ENCODE measurements at places on chromosomes 13 and 19.

DNA sequence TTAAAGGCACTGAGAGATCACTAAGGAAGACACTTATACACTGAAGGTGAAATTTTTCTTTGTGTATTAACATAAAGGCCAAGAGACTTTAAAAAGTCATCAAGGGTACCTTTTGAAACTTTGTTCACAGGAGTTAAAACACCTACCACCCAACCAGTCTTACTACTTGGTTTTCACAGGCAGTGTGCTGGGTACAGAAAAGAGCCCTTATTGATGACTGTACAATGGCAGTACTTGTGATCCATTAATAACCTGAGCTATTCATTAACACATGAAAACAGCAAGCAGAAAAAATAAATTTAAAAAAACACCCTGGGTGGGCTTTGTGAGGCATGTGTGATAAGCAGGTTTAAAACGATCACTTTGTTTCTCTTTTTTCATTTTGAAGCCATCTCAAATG lies 148.9 kb downstream of the TBC1D4 start:
- no peak for DNase-seq

DNA sequence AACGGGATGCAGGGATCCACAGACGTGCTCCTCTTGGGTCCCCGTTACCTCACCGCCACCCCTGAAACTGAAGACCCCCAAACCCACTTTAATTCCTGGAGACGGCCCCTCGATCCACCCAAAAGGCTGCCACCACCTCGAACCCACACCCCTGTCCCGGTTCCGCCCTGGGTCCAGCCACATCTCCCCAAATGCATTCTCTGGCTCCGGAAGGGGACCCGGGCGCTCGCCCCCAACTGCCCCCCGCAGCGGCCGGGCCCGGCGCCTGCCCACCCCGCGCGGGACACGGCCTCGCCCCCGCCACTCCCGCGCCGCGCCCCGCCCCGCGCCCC lies 219 bp upstream of the FSTL3 start:
- DNase-seq, result no peak

GRCh38 chr13:75798353-75799255 lies 162.5 kb downstream of the LMO7 start:
- DNase-seq, result no peak

DNA sequence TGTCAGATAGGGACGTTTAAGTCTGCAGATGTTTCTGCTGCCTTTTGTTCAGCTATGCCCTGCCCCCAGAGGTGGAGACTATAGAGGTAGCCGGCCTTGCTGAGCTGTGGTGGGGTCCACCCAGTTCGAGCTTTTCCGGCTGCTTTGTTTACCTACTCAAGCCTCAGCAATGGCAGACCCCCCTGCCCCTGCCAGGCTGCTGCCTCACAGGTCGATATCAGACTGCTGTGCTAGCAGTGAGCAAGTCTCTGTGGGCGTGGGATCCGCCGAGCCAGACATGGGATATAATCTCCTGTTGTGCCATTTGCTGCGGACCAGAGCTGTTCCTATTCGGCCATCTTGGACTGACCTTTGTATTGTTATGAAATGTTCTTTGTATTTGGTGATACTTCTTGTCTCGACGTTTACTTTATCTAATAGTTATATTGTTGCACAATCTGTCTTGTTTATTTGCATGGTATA lies 46.3 kb downstream of the NBEA start:
- no peak for DNase-seq

GRCh38 chr19:7348587-7349230 lies at the start of gene ARHGEF18:
ARHGEF18 (plus strand) TSS chr19:7348937; CDS start chr19:7362891, 13,954 bp downstream.
- no peak for DNase-seq

DNA sequence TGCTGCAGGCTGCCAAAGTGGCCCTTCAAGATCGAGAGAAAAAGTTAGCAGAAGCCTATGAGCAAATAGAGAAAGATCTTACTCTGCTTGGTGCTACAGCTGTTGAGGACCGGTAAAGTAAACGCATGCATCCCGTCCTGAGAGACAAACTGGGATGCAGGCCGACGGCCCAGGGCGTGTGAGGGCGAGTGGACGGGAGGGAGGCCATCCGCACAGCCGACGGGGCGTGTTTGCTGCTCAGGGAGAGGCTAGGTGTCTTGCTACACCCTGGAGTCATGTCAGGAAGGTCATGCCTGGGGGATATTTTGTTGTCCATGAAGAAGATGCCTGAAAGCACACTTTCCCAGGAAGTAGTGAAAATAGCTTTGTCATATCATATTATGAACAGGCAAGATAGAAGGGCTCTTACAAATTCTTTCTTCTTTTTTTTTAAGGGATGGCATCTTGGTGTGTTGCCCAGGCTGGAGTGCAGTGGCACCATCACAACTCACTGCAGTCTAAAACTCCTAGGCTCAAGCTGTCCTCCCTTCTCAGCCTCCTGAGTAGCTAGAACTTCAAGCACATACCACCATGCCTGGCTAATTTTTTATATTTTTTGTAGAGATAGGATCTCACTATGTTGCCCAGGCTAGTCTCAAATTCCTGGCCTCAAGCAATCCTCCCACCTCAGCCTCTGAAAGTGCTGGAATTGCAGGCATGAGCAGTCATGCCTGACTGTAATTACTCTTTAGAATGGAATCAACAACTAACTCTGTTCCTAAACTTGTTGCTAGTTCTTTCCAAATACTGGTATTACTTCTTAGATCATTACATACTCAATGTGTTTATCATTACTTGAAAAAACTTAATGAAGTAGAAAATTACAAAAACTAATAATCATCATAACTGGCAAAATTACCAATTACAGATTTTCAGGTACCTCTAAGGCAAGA lies 117.6 kb upstream of the MCF2L start:
- DNase-seq, result no peak

GRCh38 chr19:16698914-16699313 lies 20.7 kb upstream of the NWD1 start:
- no peak for DNase-seq

GRCh38 chr13:20461481-20461859 lies 64.2 kb downstream of the CRYL1 start:
- DNase-seq, result no peak

DNA sequence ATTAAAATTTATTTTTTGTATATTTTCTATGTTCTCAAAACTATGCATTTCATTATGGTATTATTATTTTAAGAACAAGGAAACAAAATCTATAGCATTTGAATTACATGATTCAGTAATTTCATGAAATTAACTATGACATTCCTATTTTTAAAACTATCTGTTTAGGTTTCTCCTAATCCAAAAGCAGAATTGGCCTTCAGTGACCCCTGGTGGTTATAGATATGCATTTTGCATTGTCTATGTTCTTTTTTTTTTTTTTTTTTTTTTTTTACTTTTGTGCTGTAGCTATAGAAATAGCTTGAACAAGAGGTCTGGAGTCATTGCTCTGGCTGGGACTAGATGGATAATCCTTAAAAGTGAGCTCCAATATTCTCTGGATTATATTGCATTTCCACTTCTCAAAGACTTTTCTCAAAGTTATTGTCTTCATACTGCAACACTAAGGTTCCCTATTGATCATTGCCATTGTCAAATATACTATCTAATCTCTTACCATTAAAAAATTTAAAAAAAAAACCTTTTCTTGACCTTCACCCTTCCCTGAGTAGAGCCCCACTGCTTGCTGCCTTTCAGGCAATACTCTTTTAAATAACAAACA lies 15.9 kb upstream of the DNAJC3 start:
- DNase-seq, result no peak

- DNase-seq, result no peak
Measured at GRCh38 chr13:91303031-91303430, 44.5 kb upstream of the MIR17HG start.

DNA sequence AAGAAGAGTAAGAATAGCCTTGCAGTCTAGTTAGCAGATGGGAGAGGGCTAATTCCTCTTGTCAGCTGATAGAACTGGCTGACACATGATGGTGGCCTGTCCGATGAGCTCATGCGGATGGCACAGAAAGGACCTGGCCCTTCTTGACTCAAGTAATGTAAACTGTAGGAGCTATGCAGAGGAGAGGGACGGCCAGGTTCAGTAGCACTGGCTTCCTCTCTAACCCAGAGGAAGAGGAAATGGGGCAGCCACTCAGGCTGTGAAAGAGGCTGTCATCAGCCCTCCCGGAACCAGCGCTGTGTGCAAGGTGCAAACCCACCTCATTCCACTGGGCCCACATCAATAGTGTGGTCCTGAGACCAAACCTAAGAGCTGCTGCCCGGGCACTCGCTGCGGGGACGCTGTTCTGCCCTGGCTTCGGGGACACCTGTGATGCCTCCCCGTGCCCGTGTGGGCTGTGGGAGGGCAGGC lies 30.8 kb upstream of the USE1 start:
- DNase-seq, result no peak

Measured in RWPE2 (cell line).